ENCODE measurements at places on chromosomes 11 and 22. TPM values are rescaled to one million over a fixed set of nuclear protein-coding genes. Genes with fewer than 3 reads are reported as not detected.

The SC5D gene
- 30.4 TPM for total RNA-seq

The DBX1 gene
- total RNA-seq = not detected

The ROBO4 gene
- not detected for total RNA-seq

The OR8D4 gene
- total RNA-seq = not detected

The KLHDC7B gene
- 5.7 TPM for total RNA-seq

The CAPN1 gene
- total RNA-seq = 99.5 TPM

The GAB4 gene
- 1.1 TPM for total RNA-seq

The PYGM gene
- 13.0 TPM for total RNA-seq

The CARD18 gene
- total RNA-seq = not detected

GRCh38 chr11:61963282-61964057 lies 4.0 kb downstream of the FTH1 start:
- H3K4me1 ChIP-seq = peaks cover 46% of the 10 kb centered on the region
- no peak for DNase-seq
- H3K27me3 ChIP-seq = no peaks in the 10 kb centered on the region
- H3K36me3 ChIP-seq = peaks cover 8% of the 10 kb centered on the region
- peak overlapping the region; percentile 58 for H3K4me3 ChIP-seq
- peak overlapping the region; percentile 89 for H3K27ac ChIP-seq

- H3K4me3 ChIP-seq = no peak overlapping the region
- H3K27ac ChIP-seq = no peak overlapping the region
- H3K36me3 ChIP-seq = peaks cover 2% of the 10 kb centered on the region
- DNase-seq = no peak
- H3K4me1 ChIP-seq = peaks cover 22% of the 10 kb centered on the region
- H3K27me3 ChIP-seq = no peaks in the 10 kb centered on the region
These were observed 30.7 kb downstream of the WEE1 start for GRCh38 chr11:9604134-9604533.

DNA sequence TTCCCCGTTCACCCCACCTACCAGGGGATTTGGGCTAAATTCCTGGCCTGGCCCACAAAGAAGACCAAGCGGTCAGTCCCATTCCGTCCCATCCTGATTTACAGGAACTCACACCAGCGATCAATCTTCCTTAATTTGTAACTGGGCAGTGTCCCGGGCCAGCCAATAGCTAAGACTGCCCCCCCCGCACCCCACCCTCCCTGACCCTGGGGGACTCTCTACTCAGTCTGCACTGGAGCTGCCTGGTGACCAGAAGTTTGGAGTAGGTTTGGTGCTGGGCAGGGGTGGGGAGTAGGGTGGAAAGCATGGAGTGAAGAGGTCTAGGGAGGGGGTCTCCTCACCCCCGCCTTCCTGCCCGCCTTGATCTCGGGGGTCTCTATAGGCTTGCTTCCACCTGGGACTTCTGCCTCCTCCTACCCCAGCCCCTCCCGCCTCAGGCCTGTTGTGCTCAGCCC lies at the start of gene SERPING1:
SERPING1 (plus strand) TSS at position 225 of the 455 bp plus-strand sequence. CDS start 586 bp downstream, outside the sequence.
- no peak for DNase-seq
- H3K27ac ChIP-seq = no peak within 1 kb of the TSS
- H3K36me3 ChIP-seq = no peaks in the 10 kb centered on the region
- no peak within 1 kb of the TSS for H3K4me3 ChIP-seq

DNA sequence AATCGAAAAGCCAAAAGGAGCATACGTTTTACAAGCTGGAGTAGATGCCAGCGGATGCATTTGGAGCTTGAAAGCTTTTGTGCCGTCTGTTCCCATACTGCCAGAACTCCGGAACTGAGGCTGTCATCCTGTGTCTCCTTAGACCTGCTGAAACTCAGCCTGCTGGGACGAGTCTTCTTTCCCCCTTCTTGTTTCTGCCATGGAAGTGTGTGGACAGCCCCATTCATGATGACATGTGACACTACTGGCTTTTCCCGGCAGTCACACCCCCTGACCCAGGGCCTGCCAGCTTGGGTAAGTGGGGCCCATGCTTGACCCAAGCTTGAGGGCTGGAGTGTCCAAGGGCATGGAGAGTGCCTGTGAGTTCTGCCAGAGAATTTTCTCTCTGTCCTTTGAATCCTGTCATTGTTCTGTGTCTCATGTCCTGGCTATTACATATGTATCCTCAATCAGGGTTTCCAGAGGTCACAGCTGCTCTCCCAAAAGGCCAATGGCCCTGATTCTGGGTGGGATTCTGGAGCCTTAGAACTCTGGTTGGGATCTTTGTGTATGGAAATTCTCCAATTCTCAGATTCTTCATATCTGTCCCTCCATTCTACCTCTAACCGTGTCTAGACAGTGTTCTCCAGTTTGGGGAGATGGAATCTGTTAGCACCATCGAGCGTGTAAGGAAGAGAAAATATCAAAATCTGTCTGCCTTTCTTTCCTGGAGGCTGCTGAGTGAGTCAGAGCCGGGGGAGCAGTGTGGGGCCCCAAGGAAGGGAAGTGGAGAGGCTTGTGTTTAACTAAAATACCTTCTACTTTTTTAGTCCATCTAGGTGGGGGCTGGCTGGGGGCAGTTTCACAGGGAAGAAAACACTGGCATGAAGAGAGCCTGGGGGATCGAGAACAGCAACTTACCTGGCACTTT lies 73.2 kb downstream of the KIAA1671 start:
- peaks cover 9% of the 10 kb centered on the region for H3K27me3 ChIP-seq
- no peak overlapping the region for H3K27ac ChIP-seq
- no peak overlapping the region for H3K4me3 ChIP-seq
- no peaks in the 10 kb centered on the region for H3K36me3 ChIP-seq
- no peaks in the 10 kb centered on the region for H3K4me1 ChIP-seq

DNA sequence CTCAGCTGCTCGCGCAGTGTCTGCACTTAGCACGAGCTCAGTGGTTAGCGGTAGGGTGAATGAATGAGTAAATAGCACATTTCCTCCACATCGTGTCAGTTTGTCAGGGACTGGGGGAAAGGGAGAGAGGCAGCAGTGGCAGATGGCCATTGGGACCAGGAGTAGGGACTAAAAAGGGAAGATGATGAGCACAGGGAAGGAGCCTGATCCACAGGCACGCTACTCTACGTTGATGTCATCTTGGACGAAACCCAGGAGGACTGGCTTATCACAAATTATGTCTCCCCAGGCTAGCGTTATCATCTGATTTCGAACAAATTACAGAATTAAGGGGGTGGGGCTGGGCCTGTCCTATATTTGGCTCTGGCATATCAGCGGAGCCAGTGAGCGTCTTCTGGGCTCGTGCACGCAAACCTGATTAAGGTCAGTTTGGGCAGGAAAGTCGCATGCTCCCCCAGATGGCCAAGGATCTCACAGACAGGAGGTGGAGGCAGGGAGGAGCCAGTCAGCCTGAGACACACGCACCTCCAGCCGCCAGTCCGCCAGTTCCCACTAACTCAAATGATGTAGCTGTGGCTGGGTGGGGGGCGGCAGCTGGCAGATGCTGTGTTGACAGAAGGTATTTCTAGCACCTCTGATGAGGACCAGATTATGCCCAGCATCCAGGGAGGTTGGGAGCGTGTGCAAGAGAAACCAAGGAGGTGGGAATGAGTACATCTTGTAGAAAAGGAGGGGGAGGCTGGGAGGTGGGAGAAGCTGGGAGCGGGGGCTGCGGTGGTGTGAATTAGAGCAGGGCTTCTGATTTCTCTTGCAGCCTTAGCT lies 97.4 kb upstream of the PRDM11 start:
- H3K27ac ChIP-seq = no peak overlapping the region
- H3K27me3 ChIP-seq = no peaks in the 10 kb centered on the region
- peaks cover 3% of the 10 kb centered on the region for H3K4me1 ChIP-seq
- H3K4me3 ChIP-seq = no peak overlapping the region

GRCh38 chr11:60592601-60593000 lies 77.4 kb downstream of the MS4A13 start:
- DNase-seq = no peak
- H3K27ac ChIP-seq = no peak overlapping the region
- no peak overlapping the region for H3K4me3 ChIP-seq
- no peaks in the 10 kb centered on the region for H3K36me3 ChIP-seq

DNA sequence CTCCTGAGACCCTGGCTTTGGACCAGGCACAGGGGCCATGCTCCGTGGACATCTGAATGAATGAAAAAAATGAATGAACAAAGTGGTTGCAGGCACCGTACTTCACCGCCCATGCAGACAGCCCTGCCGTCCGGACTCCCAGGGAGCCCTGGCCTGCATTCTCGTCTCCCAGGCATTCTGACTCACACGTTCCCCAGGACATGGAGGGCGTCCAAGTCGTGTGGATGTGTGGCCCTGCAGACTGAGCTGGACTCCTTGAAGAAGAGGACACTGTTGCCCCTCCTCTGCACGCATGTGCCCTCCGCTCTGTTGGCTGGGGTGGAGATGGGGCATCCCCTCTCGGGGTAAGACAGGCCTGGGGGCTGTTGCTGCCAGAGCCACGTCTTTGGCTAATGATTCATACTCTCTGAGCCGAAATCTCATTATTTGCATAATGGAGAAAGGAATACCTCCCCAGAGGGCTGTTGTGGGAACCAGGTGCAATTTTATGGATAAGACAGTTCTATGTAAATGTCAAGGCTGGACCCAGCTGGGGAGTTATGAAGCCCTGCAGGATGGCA lies 49.7 kb downstream of the RTL6 start:
- no peak for DNase-seq
- H3K4me3 ChIP-seq = no peak overlapping the region
- no peaks in the 10 kb centered on the region for H3K36me3 ChIP-seq
- H3K27ac ChIP-seq = no peak overlapping the region

DNA sequence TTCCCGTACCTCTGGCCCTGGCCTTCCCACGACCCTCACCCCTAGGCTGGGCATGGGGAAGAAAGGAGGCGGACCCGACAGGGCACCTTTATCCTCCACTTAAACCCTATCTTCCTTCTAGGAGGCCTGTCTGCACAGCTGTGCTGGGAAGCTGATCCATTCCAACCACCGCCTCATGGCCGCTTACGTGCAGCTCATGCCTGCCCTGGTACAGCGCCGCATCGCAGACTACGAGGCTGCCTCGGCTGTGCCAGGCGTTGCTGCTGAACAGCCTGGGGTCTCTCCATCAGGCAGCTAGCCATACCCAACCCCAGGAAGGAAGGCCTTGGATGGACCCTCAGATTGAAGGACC lies 599 bp downstream of the TIMM10B start:
- DNase-seq = no peak
- H3K4me1 ChIP-seq = peaks cover 42% of the 10 kb centered on the region
- H3K36me3 ChIP-seq = no peaks in the 10 kb centered on the region
- H3K27me3 ChIP-seq = no peaks in the 10 kb centered on the region

GRCh38 chr11:16745950-16746605 lies 7.6 kb downstream of the C11orf58 start:
- H3K4me3 ChIP-seq = no peak overlapping the region
- H3K27me3 ChIP-seq = no peaks in the 10 kb centered on the region
- peaks cover 84% of the 10 kb centered on the region for H3K36me3 ChIP-seq

DNA sequence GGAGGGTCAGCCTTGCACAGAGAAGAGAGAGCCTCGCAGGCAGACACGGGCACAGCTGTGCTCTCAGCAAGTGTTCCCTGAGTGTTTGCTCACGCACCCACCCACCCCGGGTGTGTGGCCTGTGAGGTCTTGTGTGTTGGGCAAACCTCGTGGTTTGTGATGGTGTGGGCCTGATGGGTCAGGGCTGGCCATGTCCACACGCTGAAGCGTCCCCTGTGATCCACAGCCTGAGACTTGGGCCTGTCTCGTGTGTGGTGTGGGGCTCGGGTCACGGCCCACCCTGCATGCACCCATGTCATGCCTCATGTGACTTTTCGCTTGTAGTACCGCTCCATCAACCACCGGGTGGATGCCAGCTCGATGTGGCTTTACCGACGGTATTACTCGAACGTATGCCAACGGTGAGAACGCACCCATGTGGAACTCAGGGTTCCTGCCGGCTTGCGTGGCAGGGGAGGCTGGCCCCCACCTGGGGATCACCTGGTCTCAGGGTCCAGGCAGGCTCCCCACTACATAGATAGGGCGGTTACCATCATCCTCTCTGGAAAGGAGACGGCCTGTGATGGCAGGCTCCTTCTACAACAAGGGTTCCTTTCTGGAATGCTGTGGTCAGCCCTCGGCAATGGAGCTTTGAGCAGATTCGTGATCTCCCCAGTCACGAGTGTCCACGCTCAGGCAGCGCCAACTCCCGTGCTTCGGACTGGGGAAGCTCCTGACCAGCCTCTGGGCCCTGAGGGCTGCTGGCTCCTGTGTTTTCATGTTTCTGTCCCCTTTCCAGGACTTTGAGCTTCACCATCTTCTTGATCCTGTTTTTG lies 5.9 kb downstream of the TPCN2 start:
- H3K4me1 ChIP-seq = peaks cover 7% of the 10 kb centered on the region
- H3K27me3 ChIP-seq = no peaks in the 10 kb centered on the region
- no peak for DNase-seq
- H3K36me3 ChIP-seq = peaks cover 6% of the 10 kb centered on the region
- no peak overlapping the region for H3K27ac ChIP-seq

GRCh38 chr22:45314786-45315185 lies 5.1 kb downstream of the FAM118A start:
- no peak for DNase-seq
- H3K27me3 ChIP-seq = no peaks in the 10 kb centered on the region

- H3K27me3 ChIP-seq = no peaks in the 10 kb centered on the region
- peaks cover 23% of the 10 kb centered on the region for H3K4me1 ChIP-seq
- no peak overlapping the region for H3K27ac ChIP-seq
- DNase-seq = no peak
- H3K36me3 ChIP-seq = no peaks in the 10 kb centered on the region
These were observed 2.5 kb downstream of the USP47 start for GRCh38 chr11:11844272-11844671.

- DNase-seq = no peak
- no peak overlapping the region for H3K4me3 ChIP-seq
- H3K4me1 ChIP-seq = no peaks in the 10 kb centered on the region
- no peaks in the 10 kb centered on the region for H3K36me3 ChIP-seq
These were observed 66.5 kb upstream of the GRAMD1B start for GRCh38 chr11:123363556-123363955.

GRCh38 chr22:36520423-36520822 lies 8.5 kb downstream of the EIF3D start:
- no peak overlapping the region for H3K27ac ChIP-seq
- H3K4me1 ChIP-seq = no peaks in the 10 kb centered on the region
- DNase-seq = no peak

DNA sequence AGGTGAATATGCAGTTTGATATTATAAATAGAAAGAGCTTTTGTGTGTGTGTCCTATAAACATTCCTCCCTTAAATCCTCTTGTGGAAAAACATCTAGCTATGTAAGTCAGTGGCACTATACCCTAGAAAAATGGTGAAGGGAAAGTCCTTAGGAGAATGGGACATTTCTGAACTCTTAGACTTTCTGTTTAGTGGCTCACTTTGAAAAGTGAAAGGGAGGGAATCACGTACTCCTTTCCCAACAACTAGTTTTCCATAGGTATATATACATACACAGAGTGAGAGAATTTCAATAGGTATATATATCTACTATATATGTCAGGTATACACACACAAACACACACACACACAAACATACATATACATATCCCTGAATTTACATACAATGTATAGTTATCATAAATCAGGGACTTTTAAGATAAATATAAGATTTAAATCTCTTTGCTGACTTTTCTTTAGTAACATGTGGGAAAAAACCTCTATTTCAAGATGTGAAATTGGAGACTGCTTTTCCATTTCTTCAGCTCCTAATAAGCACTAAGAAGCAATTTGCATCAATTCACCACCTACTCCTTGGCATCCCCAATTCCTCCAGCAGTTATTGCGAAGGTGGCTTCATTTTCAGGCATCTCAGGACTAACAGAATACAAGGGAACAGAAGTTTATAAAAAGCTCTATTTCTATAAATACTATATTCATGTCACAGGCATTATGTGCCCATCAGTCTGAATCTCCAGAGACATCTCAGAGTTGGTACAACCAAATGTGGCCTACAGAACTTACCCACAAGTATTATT lies 13.5 kb upstream of the DDX17 start:
- no peak overlapping the region for H3K4me3 ChIP-seq
- H3K4me1 ChIP-seq = peaks cover 3% of the 10 kb centered on the region
- H3K27ac ChIP-seq = no peak overlapping the region
- peaks cover 4% of the 10 kb centered on the region for H3K27me3 ChIP-seq
- H3K36me3 ChIP-seq = no peaks in the 10 kb centered on the region
